ENCODE measurements at places on chromosomes 4 and X.

DNA sequence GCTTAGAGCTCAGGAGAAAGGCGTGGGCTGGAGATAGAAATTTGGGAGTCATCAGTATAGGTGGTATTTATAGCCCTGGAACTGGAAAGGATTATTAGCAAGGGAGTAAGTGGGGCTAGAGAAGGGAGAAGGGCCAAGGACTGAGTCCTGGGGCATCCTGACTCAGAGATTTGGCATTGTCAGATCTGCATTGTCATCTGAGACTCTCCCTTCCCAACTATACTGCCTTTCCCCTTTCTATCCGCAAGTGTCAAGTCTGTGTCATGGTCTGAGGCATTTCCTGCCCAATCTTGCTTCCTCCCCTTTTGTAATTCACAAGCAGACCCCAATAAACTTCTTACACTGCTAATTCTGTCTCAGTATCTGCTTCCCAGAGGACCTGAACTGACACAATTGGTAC lies 24.4 kb upstream of the SLC25A43 start:
- peaks cover 9% of the 10 kb centered on the region for H3K27me3 ChIP-seq
- H3K27ac ChIP-seq: no peak overlapping the region
- peaks cover 2% of the 10 kb centered on the region for H3K36me3 ChIP-seq
- no peak overlapping the region for H3K4me3 ChIP-seq
- DNase-seq: no peak

- H3K36me3 ChIP-seq: peaks cover 36% of the 10 kb centered on the region
- H3K4me1 ChIP-seq: peaks cover 4% of the 10 kb centered on the region
- no peak overlapping the region for H3K4me3 ChIP-seq
- H3K27me3 ChIP-seq: no peaks in the 10 kb centered on the region
Measured at GRCh38 chr4:143531380-143531779, 17.9 kb downstream of the SMARCA5 start.

GRCh38 chrX:19639056-19639455 lies 123.7 kb upstream of the MAP3K15 start:
- peak overlapping the region; percentile 68 for H3K27ac ChIP-seq
- H3K4me3 ChIP-seq: peak overlapping the region; percentile 56
- H3K4me1 ChIP-seq: peaks cover 22% of the 10 kb centered on the region
- peaks cover 16% of the 10 kb centered on the region for H3K36me3 ChIP-seq

GRCh38 chrX:29518100-29518499 lies 697.3 kb upstream of the MAGEB2 start:
- no peaks in the 10 kb centered on the region for H3K27me3 ChIP-seq
- no peaks in the 10 kb centered on the region for H3K4me1 ChIP-seq
- H3K36me3 ChIP-seq: no peaks in the 10 kb centered on the region
- H3K27ac ChIP-seq: no peak overlapping the region
- DNase-seq: no peak

Measured in memory B cell (primary cell).